T-helper 17 cell (primary cell): ENCODE measurements at places on chromosomes 3 and 15. TPM values are rescaled to one million over a fixed set of nuclear protein-coding genes. Genes with fewer than 3 reads are reported as not detected.

DNA sequence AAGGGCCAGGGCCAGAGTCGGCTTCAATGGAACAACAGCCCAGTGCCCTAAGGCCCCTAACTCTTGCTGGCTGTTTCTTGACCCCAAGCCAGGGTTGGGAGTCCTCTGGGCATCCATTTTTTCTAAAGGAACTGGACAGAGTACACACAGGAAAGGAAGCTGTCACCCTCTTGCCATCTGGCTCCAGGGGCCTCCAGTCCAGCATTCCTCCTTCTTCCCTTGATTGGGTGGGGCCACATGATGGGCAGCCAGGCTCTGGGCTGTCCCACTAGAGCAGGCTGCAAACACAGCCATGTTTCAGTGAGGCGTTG, 1.6 kb upstream of the GRAMD2A start:
- DNase-seq: no peak

DNA sequence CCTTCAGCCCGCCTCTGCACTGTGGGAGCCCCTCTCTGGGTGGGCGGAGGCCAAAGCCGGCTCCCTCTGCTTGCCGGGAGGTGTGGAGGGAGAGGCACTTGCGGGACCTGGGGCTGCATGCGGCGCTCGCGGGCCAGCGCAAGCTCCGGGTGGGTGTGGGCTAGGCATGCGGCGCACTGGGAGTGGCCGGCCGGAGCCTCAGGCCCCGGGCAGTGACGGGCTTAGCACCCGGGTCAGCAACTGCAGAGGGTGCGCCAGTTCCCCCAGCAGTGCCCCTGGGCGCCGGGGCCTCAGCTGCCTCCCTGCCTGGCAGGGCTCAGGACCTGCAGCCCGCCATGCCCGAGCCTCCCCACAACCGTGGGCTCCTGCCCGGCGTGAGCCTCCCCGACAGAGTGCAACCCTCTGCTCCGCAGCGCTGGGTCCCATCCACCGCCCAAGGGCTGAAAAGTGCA, 98.9 kb upstream of the POU1F1 start:
- DNase-seq: no peak

GRCh38 chr3:50357481-50357880, 1.8 kb downstream of the TMEM115 start:
- no peak for DNase-seq

DNA sequence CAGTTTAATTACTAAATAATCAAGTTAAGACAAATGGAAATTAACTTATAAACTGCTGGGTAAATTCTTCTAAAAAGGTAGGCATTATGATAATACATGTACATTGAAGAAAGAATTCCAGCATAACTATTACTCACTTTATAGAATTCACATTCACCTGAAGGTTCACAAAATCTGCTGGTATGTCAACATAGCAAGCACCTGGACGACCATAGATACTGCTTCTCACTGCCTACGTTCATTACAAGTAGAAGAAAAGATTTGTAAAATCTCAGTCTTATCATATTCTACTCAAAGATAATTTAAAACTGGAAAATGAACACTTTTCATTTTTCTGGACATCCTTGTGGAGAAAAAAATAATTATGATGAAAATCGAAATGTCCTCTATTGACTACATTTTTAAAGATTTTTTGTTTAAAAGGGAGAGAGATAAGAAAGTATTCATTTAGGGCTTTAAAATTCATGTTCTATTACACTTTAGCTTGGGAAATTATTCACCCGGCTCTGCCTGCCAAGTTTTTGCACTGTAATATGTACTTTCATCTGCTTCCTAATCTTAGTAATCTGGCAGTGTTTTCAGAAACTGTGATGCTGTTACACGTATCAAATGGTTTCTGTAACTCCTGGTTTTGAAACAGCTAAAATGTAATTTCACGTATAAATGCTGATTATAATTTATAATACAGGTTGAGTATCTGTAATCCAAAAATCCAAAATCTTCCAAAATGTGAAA, 16.1 kb downstream of the HACL1 start:
- DNase-seq: no peak

GRCh38 chr3:118055381-118055780, 979.3 kb downstream of the IGSF11 start:
- no peak for DNase-seq

DNA sequence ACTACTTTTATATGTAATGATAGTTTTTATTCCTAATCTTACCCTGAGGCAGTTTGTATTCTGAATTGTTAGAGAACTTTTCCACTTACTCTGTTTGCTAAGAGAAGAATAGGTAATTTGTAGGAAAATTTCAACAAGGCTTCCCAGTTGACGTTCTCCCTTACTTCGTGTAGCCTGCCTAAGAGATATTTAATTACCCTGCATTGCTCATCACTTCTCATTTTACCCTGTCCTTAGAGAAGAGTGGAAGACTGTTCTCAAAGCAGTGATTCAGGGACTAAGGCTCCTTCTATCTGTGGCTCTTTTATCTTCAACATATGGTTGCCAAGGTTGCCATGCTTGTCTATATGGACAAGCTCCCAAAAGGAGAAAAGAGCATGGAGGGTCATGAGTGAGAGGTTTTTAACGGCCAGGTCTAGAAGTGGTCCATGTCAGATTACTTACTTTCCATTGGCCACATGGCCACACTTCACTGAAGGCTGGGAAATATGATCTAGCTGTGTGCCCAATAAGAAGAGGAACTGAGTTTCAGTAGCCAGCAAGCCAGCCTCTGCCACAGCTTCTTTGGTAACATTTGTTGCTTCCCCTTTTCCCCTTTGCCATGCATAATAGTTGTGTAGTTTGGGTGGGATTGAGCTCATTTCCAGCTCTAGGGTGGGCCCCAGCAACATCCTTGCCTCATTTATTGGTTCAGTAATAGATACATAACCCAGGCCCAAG, 22.1 kb downstream of the PDE8A start:
- DNase-seq: no peak

DNA sequence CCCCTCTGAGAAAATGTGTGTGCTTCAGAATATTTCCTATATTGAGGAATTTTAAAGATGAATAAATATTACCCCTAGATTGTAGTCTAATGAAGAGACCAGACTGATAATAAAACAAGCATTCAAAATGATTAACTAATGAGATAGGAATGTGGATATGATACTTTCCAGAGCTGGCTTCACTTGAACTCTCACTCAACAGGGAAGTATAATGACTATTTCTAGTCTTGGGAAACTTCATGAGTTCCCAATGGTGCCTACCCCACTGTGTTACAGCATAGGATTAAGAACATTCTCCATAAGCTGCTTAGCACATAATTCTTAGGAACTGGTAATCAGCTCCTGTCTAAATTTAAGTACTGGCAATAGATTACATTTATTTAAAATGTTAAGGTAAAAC, 261.5 kb upstream of the ZNF385D start:
- no peak for DNase-seq

GRCh38 chr3:30059240-30059639, 547.2 kb upstream of the TGFBR2 start:
- no peak for DNase-seq

GRCh38 chr15:59562448-59563186, 49.0 kb upstream of the GCNT3 start:
- no peak for DNase-seq

DNA sequence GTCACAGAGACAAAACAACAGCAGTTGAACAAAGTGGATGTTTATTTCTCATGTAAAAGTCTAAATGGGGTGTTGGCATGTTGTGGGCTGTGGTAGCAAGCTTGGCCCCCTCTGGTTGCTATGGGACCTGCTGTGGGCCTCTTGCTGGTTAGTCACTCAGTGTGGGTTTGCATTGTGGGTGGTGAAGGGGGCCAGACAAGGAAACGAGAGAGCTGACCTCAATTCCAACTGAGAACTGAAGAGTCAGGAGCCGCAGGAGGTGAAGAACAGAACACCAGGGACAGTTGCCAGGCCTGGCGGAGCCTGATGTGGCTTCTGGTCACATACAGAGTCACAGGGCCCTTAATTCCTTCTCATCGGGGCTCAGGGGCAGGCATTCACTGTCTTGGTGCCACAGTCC, 1.9 kb upstream of the ADPGK start:
- DNase-seq: peak; percentile 28

DNA sequence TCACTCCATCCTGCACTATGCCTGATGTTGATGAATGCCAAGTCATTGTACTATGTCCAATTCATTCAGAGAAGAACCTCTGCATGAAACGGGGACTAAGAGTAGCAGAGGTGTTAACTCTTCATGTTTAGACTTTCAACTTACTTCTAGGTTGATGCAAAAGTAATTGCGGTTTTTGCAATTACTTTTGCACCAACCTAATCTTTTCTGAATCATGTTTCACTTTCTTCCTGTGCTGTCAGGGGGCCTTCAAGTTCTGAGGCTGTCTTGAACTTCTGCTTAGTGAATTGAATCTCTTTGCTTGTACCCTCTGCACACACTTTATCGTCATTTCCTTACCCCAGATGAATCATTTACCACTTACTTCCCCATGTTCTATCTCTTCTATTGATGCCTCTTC, 636.2 kb downstream of the NAALADL2 start:
- no peak for DNase-seq

- no peak for DNase-seq
Observed at GRCh38 chr3:184177767-184178306, 3.2 kb downstream of the AP2M1 start.

- no peak for DNase-seq
Observed at GRCh38 chr3:74048699-74049098, 424.0 kb upstream of the PDZRN3 start.

- no peak for DNase-seq
Observed at GRCh38 chr15:77685082-77685815, 52.5 kb upstream of the LINGO1 start.

DNA sequence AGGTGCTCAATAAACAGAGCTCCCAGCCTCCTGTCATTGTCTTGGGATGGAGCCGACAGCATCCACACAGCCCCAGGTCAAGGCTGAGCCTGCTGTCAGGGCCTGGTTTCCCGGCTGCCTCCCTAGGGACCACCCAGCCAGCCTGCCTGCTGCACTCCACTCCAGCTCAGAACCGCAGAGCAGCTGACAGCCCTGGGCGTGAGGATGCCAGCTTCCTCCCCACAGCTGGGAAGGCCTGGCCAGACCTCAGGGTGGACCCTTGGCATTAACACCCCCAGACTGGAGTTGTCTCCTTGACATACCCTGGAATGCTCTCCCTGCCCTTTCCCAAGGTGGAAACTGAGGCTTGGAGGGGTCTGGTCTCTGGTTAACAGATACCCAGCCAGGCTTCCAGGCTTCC, 112.0 kb downstream of the WNT7A start:
- DNase-seq: no peak

GRCh38 chr3:89964347-89964746, 856.9 kb downstream of the EPHA3 start:
- DNase-seq: no peak

DNA sequence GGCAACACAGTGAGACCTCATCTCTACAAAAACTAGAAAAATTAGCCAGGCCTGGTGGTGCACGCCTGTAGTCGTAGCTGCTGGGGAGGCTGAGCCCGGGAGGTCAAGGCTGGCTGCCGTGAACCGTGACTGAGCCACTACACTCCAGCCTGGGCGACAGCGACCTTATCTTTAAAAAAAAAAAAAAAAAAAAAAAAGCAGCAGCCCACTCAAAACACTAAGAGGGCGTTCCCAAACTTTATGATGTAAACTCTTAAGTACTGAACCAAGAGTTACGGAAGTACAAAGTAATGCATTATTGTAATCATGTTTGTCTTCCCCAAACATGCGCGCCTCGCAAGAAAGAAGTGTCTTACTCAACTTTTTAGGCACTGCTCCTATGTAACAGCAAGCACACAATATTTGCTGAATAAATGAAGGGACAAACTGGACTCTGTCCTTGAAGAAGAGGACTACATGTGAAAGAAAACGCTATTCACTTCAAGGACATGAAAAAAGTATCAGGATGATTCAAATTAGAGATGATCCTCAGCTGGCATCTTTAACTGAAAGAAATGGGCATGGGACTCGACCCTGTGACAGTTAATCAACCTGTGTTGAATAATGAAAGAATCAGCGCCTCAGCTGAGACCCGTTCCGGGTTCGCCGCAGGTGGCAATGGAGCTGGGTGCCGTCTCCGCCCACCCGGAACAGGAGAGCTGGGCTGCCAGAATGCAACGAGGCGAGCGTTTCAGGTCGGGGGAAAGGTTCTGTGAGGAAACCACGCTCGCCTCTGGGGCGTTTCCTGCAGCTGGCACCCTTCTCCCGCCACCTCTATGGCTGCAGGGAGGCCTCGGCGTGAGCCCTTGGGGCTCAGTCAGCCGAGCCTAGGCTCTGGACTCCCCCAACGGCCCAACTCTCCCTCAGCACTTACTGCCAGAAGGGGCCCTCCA, 718 bp downstream of the SPG11 start:
- peak; percentile 74 for DNase-seq

DNA sequence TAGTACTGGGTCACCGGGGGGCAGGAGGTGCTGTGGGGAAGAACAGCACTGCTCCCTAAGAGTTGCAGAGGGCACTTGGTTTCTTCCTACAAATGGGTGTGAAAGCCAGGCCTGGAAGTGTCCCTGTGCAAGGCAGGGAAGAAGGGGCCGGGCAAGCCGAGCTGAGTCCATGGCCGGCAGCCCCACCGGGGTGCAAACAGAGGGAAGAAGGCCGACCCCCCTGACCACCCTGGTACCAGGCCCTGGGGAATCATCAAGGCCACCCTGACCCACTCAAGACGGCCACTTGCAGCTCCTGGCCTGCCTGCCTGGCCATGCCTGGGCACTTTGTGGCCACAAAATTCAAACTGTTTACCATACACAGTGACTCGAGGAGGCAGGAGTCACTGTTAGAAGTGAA, 8.7 kb upstream of the DNAJB8 start:
- no peak for DNase-seq

- DNase-seq: no peak
Observed at GRCh38 chr3:58696093-58696492, 29.5 kb upstream of the FAM3D start.

DNA sequence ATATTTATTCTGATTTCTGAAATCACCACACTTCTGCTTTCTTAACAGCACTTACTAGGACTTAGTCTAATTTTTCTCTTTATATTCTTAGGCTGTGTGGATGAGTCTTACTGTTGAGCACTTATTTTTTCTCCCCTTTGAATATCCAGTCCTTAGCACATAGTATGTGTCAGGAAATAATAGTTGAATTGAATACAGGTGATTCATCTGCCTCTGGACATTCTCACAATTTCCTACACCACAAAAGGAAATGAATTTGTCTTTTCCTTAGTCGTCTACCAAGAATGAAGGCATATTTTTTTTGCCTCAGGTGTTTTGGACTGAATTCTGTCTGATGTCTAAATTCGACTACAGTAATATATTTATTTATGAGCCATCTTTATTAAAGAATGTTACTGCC, 204.2 kb downstream of the GHSR start:
- no peak for DNase-seq

The ACAN gene
- not detected for total RNA-seq

The DNAJC19 gene
- total RNA-seq: 23.0 TPM

The ALDH1A2 gene
- not detected for total RNA-seq

The ATP10A gene
- 28.6 TPM for total RNA-seq

The NRROS gene
- total RNA-seq: 15.5 TPM

The WDR93 gene
- total RNA-seq: not detected

The KBTBD8 gene
- total RNA-seq: 12.0 TPM

The PRR20G gene
- total RNA-seq: not detected

The FAM174B gene
- 4.3 TPM for total RNA-seq

The EPHA3 gene
- not detected for total RNA-seq

The SNRPN gene
- total RNA-seq: 90.1 TPM
